NCI-H1105 (cell line): ENCODE measurements at places on chromosomes 7 and 10.

- no peak for DNase-seq
Measured at GRCh38 chr7:98196706-98197605, 14.3 kb upstream of the BHLHA15 start.

DNA sequence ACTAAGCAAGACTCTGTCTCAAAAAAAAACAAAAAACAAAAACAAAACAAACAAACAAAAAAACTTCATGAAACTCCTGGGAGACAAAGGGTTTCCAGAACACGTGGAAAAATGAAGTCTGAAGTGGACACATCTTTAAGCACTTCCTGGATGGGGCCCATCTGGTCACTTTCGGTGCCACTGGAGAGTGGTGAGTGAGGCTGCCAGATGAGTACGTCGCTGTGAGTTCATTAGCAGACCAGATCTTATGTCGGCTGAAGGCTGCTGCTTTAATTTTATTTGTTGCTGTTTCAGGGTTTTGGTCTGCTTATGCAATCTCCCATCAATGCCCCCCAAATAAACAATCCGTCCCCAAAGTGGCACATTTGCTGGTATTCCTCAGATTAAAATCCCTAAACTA is 64.4 kb downstream of the NPTX2 start:
- DNase-seq = peak; percentile 9

GRCh38 chr10:74824184-74824899 is 2.1 kb upstream of the KAT6B start:
- no peak for DNase-seq

GRCh38 chr7:152851881-152852417 is 92.4 kb downstream of the ACTR3B start:
- DNase-seq = no peak

- DNase-seq = no peak
Measured at GRCh38 chr7:149633976-149634945, 136.7 kb upstream of the ZNF746 start.

DNA sequence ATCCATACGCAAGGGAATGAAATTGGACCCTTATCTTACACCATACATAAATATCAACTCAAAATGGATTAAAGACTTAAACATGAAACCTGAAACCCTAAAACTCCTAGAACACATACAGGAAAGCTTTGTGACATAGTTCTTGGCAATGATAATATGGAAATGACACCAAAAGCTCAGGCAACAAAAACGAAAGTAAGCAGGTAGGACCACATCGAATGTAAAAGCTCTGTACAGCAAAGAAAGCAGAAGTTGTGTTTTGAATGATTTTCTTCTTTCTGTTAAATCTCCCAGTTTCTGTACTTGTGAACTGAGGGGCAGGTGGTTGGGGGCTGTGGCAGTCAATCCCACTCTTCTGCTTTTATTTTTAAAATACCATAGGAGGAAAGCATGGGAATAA is 368.4 kb upstream of the PODXL start:
- no peak for DNase-seq

- no peak for DNase-seq
Measured at GRCh38 chr7:87886875-87887274, 10.6 kb downstream of the DBF4 start.

DNA sequence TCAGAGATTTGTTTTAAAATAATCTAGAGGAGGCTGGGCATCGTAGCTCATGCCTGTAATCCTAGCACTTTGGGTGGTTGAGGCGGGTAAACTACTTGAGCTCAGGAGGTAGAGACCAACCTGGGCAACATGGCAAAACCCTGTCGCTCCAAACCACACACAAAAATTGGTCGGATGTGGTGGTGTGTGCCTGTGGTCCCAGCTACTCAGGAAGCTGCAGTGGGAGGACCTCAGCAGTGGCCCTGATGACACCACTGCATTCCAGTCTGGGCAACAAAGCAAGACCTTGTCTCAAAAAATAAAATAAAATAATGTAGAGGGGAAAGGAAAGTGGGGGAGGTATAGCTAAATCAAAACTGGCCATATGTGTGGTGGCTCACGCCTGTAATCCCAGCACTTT is 13.9 kb upstream of the PPP3CB start:
- DNase-seq = no peak

DNA sequence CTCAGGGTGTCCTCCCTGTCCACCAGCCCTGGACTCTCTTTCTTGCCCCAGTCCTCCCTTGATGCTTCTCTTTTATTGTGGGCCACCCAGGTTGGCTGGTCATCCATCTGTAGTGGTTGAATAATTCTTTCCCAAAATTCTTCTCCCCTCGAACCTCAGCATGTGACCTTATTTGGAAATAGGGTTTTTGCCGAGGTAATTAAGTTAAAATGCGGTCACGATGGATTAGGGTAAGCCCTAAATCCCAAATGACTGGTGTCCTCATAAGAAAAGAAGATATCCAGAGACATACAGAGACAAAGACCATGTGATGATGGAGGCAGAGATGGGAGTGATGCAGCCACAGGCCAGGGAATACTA is 74.3 kb downstream of the GFRA1 start:
- no peak for DNase-seq

DNA sequence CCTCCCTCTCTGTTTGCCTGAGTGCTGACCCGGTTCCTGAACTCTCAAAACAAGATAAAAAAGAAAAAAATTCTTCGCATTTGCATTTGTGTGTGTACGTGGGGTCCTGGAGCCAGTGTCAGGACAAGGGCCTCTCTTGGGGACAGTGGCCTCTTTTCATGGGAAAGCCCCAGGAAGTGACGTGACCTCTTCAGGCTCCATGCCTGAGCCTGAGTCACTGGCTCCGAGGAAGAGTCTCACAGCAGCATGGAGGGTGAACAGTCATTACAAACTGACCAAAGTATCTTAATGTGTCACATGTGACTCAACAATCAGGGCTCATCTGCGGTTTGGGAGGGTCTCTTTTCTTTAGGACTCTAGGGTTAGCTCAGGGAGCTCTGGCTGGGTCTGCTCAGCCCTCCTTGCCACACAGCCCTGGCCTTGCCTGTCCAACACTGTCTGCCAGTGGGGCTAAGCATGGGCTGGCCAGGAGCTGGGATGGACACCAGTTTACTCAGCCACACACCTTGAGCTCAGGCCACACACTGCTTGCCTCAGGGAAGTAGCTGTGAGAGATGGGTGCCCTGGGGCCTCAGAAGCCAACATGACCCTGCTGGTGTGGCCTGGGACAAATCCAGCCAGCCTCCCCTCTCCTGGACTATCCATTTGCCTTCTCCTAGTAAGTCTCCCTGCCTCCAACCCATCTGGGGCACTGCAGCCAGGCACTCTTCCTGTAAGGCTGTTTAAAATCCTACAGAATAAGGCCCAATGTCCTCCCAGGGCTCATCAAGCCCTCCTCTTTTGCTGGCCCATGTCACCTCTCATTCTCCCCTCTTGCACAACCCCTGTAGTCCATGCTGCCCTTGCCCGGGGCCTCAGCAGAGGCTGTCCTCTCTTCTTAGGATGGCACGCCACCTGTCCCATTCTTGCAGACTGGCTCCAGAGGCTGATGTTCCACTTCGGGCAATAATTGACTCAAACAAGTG is 10.5 kb downstream of the TMEM273 start:
- no peak for DNase-seq

DNA sequence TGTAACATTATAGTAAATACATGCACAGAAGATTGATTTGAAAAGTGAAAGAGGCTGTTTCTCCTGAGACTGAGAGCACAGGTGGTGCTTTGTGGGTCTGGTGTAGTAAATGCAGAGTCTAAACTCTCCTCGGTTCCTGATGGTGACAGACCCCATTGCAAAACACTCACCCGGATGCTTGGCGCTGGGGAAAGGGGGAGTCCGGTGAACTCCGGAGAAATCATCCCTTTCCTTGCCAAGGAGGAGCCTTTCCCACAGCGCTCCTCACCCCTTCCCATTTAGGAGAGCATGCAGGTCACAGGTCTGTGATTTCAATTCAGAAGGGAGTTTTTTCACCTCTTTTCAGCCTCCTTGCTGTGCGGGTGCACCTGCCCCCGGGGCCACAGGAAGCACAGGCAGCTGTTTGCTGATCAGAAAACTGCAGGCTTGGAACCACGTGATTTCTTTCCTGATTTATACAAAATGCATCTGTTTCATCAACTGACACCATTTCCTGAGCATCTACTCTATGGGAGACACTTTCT is 75.6 kb upstream of the LYZL2 start:
- DNase-seq = no peak

DNA sequence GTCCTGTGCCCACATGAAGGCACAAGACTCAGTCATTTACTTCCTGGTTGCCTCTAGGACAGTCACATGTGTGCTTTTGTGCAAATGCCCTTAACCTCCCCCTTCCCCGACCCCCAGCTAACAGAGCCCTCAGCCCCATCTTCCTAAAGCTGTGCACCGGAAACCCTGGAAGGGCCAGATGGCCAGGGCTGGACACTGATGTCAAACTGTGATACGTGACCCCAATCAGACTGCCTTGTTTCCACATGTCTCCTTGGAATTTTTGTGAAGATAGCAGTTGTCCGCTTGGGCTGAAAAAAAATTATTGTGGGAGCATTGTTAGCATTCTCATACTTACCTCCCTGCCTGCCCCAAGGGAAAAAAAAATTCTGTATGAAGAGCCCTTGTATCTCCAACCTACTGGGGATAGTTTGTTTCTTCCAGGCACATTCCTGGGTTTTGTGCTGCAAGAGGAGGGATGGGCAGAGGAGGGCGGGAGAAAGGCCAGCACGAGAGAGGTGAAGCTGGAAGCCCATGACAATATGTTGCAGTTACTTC is 17.0 kb upstream of the ADAM12 start:
- no peak for DNase-seq

GRCh38 chr10:74078037-74078436 is 72.6 kb downstream of the AP3M1 start:
- DNase-seq = no peak
